ENCODE measurements at places on chromosomes 7 and 10.

DNA sequence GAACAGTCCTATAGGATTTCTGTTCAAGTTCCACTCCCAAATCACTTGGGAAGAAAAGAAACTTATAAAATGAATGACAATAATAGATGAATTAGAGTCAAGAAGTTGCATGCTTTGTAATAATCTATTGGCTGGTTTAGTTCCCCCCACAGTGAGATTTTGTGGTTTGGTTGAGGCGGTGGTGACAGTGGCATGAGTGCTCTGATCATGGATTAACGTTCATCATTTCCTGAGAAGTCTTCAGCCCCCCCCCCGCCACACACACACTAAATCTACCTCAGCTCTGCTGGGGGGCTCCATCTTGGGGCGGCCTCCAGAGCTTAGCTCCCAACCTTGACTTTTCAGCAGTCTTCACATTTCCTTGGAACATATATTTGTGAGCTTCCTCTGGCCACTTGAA, 121.7 kb downstream of the ABCA13 start:
- DNase-seq: no peak

DNA sequence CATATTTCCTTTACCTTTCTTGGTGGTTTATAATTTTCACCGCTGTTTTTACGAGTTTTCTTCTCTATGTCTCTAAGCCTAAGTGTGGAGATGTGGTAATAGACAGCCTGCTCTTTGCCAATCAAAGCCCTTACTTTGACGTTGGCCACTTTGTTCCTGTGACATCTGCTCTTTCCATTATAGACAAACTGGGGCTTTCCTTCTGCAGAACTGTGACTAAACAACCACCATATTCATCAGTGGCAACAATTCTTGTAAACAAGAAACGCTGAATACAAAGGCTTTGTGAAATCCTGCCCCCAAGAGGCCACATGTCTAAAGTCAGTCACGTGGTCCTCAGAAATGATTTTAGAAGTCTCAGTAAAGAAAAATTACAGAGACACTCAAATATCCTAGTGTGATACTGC, 59.6 kb upstream of the CAPZA2 start:
- no peak for DNase-seq

GRCh38 chr10:42755028-42755451, 27.6 kb upstream of the BMS1 start:
- peak; percentile 31 for DNase-seq

- DNase-seq: no peak
Observed at GRCh38 chr10:83820033-83820432, 319.3 kb upstream of the GHITM start.

GRCh38 chr7:87398446-87398845, 53.0 kb downstream of the CROT start:
- no peak for DNase-seq

- peak; percentile 52 for DNase-seq
Observed at GRCh38 chr10:53209944-53210611, 437.5 kb upstream of the MBL2 start.

- DNase-seq: no peak
Observed at GRCh38 chr7:4566714-4567113, 115.4 kb upstream of the FOXK1 start.

DNA sequence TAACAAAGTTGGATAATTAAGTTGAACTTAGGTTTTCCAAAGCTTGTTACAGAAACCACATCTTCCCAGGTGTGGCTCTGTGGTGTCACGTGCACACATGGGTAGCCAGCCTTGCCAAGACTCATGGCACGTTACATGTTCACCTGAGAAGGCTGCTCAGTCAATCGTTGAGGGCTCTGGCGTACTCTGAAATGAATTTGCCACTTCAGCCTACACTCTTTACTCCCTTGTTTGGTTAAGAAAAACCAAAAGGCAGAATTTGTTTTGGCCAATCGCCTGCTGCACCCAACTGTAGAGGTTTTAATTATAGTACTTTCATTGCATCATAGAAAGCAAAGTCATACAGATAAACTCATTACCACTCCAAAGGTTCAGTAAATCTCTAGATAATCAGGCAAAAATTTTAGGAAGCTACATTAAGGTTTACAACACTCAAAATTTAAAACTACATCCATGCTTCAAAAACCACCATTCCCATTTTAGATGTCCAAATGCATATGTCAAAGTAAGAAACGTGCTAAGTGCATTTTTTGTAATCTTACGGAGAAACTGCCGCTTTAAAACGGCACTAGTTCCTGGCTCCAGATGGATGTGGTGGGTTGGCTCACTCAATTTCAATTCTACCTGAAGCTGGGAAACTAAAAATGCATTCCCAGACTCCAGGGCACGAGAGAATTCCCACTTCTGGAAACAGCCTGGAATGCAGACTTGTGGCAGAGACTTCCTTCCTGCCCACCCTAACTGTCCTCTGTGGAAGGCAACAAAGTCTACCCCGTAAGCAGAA, 88.4 kb downstream of the DIP2C start:
- DNase-seq: no peak

DNA sequence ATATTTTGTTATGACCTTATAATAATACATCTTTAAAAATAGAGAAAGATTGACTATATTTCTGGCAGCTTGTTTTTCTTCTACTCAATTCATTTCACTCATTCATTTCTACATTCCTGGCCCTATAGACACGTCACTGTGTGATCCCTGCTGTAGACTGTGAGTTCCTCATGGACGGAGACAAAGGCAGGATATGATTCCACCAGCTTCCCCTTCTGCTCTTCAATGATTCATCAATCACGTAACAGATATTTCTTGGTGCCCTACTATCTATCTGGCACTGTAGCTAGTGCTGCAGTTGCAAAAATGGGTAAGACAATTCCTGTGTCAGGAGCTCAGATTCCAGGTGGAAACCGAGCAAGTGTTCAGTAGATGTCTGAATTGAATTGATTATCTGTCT, 415.0 kb downstream of the SFMBT2 start:
- DNase-seq: no peak

GRCh38 chr7:4957847-4958476, 1.0 kb downstream of the MMD2 start:
- peak; percentile 11 for DNase-seq

- DNase-seq: no peak
Observed at GRCh38 chr7:129367349-129367699, 66.9 kb upstream of the STRIP2 start.

DNA sequence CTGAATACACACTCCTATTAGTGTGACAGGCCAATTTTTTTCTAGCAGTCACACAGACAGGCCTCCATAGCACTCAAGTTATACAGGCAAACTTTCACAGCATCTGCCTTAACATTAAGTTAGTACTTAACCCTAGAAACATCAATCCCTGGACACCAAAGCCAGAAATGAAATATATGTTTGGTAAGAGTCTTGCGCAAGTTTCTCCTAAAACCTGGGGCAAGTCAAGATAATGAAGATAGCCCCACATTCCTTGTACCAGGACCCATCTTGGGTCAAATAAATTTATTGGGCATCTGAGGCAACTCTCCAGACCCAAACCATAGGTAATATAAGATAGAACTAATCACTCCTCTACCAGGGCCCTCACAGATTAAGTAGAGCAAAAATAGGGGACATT, 70.8 kb upstream of the ZNF92 start:
- no peak for DNase-seq

- no peak for DNase-seq
Observed at GRCh38 chr10:121880895-121881294, 46.9 kb downstream of the ATE1 start.

- DNase-seq: no peak
Observed at GRCh38 chr7:150820148-150820547, 19.6 kb downstream of the TMEM176A start.

- no peak for DNase-seq
Observed at GRCh38 chr10:44913350-44914081, 2.4 kb downstream of the TMEM72 start.

DNA sequence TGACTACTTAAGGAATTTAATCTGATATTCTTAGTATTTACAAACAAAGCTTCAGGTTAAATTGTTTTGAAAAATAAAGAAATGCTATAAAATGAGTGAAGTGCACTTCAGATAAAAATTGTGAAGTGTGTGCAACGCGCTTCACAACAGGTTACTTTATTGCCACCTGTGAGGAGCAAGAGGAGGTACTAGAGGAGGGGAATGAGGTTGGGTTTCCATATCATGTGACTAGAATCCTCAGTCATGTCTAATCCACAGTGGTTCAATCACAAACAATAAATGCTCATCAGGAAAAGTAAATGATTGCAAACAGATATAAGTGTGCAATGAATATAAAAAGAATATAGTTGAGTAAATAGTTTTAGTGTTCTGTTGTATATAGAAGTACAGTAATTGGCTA, 34.5 kb upstream of the CD36 start:
- DNase-seq: no peak

- no peak for DNase-seq
Observed at GRCh38 chr10:17203416-17203815, 1.9 kb upstream of the TRDMT1 start.

GRCh38 chr7:157010588-157011332, at the start of gene MNX1:
MNX1 (minus strand) TSS chr7:157010663; CDS start chr7:157010350, 313 bp downstream.
- DNase-seq: peak; percentile 72

- DNase-seq: no peak
Observed at GRCh38 chr7:24751484-24751883, 5.8 kb downstream of the GSDME start.

DNA sequence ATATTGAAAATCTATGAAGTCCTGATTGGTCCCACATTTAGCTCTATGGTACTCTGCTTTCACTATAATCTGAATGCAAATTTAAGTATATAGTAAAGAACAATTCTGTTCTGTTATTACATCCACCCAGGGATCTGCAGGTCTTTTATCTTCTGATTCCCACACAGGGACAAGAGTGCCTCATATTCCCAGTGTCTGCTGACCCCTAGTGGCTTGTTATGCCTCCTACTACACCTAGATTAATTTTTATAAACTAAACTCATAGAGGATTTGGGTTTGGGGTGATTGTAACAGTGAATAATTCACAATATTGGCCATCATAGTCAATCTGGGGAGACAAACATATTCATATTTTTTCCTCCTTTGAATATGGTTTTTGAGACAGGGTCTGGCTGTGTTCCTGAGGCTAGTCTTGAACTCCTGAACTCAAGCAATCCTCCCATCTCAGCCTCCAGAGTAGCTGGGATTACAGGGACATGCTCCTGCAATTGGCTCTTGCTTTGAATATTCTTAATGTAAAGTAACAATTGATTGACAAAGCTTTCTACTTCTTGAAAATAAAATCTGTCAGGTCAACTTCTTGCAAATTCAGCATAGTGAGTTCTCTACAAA, 282.1 kb downstream of the KCND2 start:
- peak; percentile 8 for DNase-seq

GRCh38 chr10:88489107-88489506, 94.0 kb downstream of the RNLS start:
- no peak for DNase-seq

DNA sequence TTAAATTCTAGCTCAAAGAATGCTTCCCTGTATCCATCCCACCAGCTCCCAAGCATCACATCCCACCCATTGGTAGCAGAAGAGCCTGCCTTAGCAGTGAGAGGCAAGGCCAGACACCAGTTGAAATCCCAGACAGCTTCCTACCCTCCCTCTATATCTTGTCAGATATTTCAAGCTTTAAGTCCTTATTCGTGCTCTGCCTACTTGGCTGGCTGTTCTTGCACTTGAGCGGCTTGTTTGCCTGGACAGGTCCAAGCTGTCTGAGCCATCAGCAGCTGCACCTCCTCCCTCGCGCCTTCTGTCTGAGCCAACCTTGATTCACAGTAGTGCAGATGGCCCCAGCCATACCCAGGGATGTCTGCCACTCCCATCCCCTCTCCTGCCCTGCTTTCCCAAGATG, 16.4 kb downstream of the LRRC4 start:
- no peak for DNase-seq

DNA sequence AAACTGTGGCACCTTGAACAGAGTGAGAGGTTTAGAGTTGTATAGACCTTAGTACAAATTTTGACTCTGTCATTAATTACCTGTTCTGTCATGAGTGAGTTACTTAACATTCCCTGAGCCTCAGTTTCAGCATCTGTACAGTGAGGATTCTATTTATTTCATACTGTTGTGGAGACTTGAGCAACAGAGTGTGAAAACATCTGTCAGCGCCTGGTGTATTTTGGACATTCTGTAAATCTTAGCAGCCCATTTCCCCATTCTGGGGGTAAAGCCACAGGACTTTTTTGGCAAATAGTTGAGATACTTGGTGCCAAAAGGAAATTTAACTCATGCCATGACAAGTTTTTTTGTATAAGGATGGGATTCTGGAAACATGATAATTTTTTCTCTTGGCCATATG, 94.8 kb downstream of the AUTS2 start:
- no peak for DNase-seq

GRCh38 chr7:149621776-149622175, 124.2 kb upstream of the ZNF746 start:
- DNase-seq: no peak

- DNase-seq: peak; percentile 56
Observed at GRCh38 chr10:84008878-84009277, 130.4 kb upstream of the GHITM start.

DNA sequence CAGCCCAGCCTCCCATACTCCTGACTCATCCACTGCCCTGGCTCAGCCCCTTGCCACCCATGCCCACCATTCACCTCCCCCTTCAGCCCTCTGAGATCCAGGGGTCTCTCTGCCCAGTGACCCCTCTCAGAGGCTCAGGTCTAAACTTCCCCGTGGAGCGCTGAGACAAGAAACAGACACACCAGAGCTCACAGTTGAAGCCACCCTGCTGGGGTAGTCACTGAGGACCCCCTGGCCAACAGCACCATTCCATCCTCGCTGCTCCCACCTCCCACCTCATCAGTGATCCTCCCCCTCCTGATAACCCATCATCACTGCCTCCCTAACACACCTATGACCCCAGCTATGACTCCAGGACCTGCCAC, 100.7 kb downstream of the GRID1 start:
- no peak for DNase-seq

GRCh38 chr7:21544715-21545114, 1.9 kb downstream of the DNAH11 start:
- no peak for DNase-seq

- no peak for DNase-seq
Observed at GRCh38 chr7:21149809-21150208, 278.1 kb upstream of the SP4 start.

DNA sequence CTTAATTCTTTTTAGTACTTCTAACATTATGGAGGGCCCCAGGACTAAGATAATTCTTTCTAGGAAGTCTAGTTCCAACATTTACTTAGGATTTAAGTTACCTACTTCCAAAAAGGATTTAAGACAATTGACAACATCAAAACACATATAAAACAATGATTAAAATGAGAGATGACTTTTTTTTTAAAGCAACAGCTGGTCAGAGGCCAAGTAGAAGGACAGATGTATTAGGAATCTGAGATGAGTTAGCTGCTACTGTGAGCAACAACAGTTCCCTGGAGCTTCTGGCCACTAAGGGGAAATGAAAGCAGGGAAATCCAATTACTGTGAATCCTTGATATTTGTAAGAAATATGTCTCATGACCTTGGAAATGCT, 222.3 kb downstream of the PHTF2 start:
- DNase-seq: no peak
